GM10248 (cell line): ENCODE measurements at places on chromosomes 1 and 21.

- DNase-seq: no peak
These were observed 129.5 kb downstream of the CAMTA1 start for GRCh38 chr1:6914706-6915105.

- no peak for DNase-seq
These were observed 62.5 kb upstream of the ARHGAP29 start for GRCh38 chr1:94299627-94300553.

DNA sequence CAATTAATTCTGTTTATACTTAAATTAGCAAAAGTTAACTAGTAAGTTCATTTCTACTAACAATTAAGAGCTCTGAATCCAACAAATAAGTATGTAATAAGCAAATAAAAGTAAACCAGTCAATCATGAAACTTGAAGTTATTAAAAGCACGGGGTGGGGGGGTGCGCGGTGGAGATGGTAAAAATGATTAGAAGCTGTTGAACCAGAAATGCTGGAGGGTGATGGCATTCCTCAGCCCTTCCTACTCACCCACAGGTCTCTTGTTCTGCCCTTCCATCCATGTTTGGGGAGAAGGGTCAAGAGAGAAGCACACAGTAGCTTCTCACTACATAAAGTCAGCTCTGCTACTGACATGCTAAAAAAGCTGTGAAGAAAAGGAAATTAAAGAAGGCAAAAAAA, 63.5 kb downstream of the AKT3 start:
- no peak for DNase-seq

- DNase-seq: no peak
These were observed 7.3 kb downstream of the LYPD8 start for GRCh38 chr1:248748211-248748610.

DNA sequence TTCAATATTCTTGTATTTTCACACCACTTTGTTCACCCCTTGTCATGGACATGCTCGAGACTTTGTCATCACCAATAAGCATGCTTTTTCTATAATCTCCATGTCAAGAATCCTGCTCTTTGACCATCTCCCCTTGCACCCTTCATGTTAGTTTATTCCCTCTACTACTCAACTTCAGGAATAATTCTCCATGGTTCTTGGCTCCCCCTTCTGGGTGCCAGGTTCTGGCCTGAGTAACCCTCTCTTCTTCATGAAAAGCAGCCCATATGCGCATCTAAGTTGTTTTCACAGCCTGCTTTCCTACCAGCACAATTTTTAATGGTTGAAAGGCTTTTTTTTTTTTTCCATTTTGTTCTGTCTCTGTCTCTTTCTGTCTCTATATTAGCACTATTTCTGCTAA, 160.7 kb downstream of the LEPR start:
- no peak for DNase-seq

DNA sequence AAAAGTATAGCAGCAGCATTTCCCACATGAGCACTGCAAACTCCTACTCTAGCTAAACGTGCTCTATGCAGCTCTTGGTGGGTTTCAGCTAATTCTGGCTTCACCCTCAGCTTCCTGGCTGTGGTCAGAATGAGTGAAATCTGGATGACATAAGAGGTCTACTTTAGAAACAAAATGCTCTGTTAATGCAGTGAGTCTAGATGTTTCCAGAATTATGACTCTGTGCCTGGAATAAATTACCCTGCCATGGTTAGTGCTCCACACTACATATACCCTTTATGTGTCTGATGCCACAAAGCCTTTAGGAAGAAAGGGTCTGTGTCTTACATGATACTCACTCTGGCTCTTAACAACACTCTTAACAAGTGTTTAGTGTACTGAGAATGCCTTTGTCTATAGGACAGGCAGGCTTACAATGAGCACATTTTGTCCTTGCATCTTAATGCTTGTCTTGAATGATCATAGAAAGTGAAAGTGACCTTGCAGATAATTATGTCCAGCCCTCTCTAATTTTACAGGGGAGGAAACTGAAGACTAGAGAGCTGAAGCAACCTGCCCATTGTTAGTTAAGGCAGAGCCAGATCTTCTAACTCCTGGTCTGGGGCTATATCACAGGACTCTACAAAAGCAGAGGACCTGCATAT, 9.2 kb downstream of the S100A10 start:
- peak; percentile 49 for DNase-seq

DNA sequence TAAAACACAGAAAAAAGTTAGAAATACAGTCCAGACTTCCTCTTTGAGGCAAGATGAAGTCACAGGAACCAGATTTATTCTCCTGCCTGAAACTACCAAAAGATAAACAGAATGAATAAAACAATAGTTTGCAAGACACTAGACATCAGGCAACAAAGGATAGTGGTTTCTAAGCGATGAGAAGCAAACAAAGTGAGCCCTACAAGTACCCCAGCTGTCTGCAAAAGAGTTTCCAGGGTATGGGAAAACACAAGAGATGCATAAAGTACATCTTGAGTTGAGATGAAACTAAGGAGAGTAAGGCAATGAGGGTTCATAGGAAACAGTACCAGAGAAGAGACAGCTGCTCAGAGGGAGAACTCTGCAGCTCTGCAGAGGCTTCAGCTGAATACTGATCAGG, 83.3 kb upstream of the COL24A1 start:
- DNase-seq: no peak

GRCh38 chr1:182459949-182460348, 10.0 kb downstream of the RGSL1 start:
- no peak for DNase-seq

- DNase-seq: peak; percentile 47
These were observed 494.7 kb downstream of the SMYD3 start for GRCh38 chr1:246012341-246012740.

DNA sequence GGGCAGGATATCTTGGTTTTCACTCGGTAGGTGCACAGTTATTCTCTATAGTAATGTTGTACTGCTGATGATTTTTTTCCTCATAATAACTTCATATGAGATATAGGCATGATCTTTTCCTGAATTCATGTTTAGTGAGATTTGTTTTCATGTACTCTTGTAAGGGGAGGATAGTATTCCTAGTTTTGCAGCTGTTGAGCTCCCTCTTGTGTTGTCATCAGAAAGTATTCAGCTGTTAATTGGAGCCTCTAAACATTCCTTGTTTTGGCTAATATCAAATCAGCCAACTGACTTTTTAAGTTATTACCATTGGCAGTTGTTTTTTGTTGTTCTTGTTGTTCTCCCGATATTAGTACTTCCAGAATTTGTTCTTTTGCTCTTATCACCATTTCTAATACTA, 24.4 kb downstream of the OR10R2 start:
- DNase-seq: no peak

GRCh38 chr1:233904633-233905415, at the start of gene SLC35F3:
SLC35F3 (plus strand) TSS chr1:233904676.
- DNase-seq: peak; percentile 13

GRCh38 chr1:32100807-32101708, 6.8 kb upstream of the KPNA6 start:
- DNase-seq: no peak

DNA sequence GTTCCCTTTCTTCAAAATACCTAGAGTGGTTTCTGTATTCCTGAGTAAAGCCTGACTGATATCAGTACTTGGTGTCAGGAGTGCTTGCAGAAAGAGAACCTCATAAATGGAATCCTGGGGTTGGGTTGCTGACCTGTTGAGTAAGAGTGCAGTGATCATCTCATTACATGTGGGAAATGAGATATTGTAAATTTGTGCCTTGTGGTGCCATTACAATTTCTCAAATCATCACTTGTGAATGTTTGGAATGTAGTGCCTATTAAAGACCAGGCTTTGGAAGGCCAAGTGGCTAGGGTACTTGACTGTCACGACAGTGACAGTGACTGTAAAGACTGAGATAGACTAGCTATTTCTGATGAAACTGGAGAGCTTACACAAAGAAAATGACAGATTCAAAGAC, 176.7 kb upstream of the CTTNBP2NL start:
- DNase-seq: no peak

DNA sequence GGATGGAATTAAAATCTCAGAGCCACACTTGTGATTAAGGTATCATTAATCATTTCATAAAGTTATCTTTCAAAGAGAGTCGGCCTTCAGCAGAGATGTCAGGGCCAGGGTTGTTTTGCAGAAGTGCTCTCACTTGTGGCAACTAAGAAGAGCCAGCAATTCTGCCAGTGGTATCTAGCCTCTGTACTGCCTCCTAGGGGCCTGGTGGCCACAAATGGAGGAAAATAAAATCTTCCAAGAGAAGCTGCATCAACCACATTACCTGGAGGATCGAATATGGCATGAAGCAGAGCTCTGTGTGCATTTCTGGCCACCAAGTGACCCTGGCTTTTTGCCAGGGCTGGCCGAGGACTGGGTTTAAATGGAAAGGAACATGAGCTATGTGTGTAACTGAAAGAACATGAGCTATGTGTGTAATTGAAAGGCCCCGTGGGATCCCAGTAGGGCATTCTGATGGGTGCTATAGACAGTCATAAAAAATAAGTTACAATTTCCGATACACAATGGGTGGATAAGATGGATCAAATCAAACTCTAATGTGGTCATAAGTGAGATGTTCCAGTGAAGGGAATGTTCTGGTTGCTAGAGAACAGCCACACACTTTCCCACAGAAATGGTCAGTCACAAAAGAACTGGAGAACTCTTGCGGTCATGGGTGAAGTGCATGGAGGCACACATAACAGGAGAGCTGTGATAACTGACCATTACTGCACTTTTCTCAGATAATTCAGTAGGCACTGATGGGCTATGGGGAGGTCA, 335.8 kb downstream of the CAMTA1 start:
- no peak for DNase-seq

DNA sequence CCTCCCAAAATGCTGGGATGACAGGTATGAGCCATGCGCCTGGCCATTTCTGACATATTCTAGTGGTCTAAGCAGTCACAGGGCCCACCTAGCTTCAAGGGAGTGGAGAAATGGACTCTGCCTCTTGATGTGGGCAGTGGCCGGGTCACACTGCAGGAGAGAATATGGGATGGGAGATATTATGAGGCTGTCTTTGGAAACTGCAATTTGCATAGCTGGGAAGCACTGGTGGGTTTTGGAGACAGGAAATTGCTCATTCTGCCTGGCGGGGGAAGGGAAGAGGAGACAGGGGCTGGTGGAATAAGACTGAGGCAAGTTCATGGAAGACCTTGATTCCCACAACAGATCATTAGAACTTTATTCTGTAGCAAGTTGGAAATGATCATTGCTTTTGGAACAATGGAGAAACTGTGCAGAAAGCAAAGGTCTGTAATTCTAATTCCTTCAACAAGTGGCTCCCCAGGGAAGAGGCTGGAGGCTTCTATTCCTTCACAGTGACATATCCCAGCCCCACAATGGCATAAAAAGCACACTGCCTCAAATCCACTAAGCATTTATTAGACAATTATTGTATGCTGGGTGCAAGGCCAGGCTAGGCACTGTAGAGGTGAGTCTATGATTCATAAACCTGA, 10.5 kb downstream of the NCMAP start:
- no peak for DNase-seq

DNA sequence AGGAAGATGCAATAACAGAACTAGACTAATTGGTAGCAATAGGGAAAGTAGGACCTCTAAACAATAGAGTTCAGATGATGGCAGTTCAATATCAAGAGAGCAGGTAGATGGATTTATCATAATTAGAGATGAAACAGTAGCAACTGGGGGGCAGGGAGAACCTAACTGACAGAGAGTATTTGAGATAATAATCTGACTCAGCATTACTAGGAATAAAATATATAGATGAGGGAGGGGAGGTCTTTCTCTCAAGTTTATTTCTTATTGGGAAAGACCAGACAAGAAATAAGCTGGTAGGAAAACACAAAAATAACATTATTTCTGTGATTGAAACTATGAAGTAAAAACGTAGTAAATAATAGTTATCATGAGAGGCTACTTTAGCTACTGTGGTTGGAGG, 1656.7 kb upstream of the B3GALT2 start:
- DNase-seq: no peak

DNA sequence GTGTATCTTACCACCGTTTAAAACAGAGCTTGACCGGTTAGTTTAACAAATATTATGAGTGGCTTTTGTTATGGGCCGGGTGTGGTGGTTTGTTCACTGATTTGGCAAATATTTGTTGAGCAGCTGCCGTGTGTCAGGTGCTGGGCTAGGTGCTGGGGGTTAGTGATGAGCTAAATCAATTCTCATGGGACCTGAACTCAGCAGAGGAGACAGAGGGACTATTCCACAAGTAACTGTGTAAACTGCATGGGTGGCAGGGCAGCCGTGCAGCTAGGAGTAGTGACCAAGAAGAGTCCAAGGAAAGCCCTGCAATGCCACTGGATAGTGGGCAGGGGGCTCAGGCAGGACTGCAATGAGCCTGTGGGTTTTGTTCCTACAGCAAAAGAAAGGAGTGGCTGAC, 11.2 kb upstream of the C2CD2 start:
- no peak for DNase-seq

GRCh38 chr1:119902775-119903442, 6.6 kb upstream of the ADAM30 start:
- no peak for DNase-seq

GRCh38 chr1:159895836-159896545, 4.0 kb downstream of the CFAP45 start:
- no peak for DNase-seq

DNA sequence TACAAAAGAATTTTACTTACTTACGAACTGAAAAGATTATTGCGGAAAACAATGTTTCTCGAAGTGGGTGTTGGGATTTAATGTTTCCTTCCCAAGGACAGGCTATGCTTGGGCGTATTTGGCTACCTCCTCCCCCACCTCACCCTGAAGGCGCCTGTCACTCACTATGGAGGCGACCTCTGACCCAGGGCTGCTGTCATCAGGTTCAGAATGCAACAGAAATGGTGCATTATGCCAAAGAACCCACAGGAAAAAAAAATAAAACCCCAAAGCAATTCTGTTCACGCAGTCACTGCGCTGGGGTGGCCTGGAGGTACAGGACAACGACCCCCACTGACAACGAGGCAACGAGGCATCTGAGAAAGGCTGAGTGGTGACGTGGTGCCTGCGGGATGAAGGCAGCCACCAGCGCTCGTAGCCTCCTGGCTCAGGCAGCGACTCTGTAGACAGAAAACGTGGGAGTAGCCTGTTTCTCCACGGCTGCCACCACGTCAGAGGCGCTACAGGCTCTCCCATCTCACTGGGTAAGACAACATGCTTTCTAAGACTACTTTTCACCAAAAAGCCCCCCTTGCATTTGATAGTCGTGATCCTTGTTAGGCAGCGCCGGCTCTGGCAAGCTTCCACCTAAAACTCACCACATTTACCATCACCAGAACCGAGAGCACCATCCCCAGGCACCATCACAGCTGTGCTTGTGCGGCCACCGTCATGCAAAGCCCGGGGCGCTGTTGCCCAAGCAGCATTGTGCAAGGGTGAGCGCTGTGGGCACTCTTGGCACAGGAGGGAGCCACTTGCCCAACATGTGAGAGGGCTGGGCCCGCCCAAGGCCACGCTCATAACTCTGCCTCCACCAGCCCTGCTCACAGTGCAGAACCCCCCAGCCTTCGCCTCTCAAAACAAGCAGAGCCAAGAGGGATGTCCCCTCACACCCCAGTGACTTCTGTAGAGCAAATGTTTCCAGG, 14.3 kb downstream of the NADK start:
- no peak for DNase-seq

GRCh38 chr1:230816018-230816417, 52.3 kb downstream of the C1orf198 start:
- no peak for DNase-seq

GRCh38 chr1:208174731-208175507, 69.3 kb downstream of the PLXNA2 start:
- no peak for DNase-seq

GRCh38 chr1:117093870-117094621, 27.5 kb downstream of the TRIM45 start:
- DNase-seq: peak; percentile 17
